HuH-7.5 (cell line): ENCODE measurements at places on chromosomes 16 and 17.

GRCh38 chr17:44331249-44331760 lies 6.7 kb upstream of the SLC25A39 start:
- DNase-seq = peak; percentile 64

DNA sequence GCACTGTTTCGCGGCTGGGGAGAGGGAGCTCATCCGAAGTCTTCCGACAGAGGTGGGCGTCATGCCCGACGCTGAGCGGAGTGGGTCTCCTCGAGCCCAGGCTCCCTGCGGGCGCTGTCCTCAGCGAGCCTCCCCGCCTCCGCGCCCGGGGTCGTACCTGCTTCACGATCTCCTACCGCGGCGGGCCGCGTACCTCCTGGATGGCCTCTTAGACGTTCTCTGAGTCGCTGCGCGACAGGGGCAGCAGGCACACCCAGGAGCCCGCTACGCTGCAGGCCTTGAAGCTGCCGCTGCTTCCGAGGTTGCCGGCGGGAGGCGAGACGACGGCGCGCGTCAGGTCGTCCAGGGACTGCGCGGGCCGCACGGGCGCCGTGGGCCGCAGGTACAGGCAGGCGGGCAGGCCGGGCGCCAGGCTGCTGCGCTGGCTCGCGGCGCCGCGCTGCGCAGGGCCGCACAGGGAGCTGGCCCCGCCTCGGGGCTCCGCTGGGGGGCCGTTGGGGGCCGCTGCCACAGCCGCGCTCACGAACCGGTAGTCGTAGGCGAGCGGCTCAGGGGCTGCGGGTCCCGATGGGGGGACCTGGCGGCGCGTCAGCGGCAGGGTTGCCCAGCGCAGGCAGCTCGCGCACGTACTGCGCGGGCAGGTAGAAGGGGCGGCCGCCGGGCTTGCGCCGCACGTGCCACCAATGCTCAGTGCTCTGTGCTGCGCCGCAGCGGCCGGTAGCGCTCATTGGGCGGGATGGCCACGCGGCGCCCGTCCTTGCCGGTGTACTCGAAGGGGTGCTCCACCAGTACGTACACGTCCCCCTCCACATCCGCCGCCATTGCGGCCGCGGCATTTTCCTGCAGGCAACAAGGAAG lies 116.4 kb upstream of the SMURF2 start:
- peak; percentile 51 for DNase-seq

DNA sequence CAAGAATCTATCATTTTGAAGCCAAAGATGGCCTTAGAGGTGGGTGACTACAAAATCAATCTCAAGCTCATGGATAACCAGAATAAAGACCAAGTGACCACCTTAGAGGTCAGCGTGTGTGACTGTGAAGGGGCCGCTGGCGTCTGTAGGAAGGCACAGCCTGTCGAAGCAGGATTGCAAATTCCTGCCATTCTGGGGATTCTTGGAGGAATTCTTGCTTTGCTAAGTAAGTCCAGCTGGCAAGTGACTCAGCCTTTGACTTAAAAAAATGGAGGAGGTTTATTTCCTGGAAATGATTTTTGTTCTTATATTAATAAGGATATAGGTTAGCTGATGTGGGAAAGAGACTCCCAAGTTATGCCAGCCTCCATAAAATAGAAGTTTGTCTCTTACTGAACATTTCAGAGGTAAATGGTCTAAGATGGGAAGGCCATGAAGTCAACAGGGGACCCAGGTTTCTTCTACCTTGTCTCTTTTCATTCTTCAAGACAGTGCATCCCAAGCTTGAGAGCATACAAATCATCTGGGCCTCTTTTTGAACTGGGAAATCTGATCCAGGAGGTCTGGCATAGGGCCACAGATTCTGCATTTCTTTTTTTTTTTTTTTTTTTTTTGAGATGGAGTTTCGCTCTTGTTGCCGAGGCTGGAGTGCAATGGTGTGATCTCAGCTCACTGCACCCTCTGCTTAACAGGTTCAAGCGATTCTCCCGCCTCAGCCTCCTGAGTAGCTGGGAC lies 19.8 kb upstream of the TANGO6 start:
- no peak for DNase-seq

DNA sequence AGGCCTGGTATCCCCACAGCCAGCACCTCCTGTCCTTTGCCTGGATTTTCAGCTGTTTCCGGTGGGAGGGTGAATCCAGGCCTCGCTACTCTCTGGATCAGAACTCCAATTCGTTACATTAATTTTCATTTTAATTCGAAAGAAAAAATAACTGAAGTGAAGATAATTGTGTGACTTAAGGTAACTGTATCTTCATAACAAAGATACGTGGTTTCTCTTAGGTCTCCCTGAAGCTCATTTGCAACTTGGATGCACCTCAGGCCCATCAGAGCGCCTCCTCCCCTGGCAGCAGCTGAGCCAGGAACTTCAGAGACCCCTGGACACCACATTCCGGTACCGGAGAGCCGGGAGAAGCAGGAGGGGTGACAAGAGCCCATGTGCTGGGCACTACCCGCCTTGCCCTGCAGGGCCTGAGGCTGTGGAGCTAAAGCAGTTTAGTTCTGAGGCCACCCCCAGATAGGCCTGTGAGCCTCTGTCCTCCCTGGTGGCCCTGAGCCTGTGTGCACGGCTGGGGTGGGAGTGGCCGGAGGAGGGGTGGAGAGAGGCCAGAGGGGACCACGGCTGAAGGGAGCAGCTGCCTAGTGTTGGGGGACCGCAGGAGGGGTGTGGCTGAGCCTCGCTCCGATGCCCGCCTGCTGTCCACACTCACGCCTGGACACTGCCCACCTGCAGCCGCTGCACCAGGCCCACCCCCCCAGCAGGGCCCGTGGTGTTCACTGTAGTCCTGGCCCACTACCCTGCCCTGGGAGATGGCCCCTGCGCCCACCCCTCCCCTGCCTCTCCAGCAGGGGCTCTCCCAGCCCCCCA lies 11.4 kb upstream of the DUS1L start:
- DNase-seq = no peak

DNA sequence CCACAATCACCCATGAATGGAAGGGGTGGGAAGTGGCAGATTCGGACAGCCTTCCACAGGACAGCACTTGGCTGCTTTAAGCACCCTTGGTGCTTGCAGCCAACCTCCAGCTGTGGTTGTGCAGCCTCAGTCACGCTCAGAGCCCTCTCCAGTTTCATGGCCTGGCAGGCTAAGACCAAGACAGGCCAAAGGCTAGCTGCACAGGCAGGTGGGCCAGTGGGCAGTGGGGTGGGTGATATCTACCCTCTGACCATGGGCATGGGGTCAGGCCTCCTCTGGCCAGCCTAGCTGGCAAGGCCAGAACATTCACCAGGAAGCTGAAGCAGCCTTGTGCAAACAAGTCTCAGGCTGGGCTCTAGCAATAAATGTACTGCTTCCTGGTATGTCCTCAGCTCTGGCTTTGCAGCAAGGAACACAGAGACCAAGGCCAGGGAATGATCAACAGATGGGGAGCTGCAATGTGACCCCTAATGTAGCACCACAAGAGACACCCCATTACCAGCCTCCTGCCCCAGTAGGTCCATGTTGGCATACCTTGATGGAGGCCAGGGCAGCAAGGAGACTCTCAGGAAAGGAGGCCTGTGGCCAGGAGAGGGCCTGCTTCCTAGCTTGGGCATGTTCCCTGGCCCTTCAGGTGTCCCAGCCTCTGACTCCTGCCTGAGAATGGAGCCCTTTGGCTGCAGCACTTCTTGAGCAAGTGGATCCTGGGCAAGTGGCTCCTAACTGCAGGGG lies 20.9 kb downstream of the HSD11B2 start:
- no peak for DNase-seq

- DNase-seq = no peak
Observed at GRCh38 chr16:82056550-82056896, 21.5 kb downstream of the HSD17B2 start.

GRCh38 chr17:4474093-4474492 lies 24.6 kb upstream of the SPNS2 start:
- DNase-seq = no peak

DNA sequence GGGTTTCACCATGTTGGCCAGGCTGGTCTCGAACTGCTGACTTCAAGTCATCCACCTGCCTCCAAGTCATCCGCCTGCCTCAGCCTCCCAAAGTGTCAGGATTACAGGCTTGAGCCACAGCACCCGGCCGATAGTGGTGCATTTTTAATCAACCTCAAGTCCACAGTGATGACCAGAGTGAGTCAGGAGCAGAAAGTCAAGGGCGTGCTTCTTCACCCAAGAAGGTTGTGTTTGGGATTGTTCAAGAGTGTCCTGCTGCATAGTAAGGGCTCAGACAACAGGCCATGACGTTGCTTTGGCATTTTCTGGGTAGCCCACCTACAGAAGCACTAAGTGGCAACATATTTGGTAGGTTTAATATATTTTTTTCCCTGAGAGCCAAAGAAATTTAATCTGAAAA lies 108.3 kb upstream of the FAM20A start:
- no peak for DNase-seq

DNA sequence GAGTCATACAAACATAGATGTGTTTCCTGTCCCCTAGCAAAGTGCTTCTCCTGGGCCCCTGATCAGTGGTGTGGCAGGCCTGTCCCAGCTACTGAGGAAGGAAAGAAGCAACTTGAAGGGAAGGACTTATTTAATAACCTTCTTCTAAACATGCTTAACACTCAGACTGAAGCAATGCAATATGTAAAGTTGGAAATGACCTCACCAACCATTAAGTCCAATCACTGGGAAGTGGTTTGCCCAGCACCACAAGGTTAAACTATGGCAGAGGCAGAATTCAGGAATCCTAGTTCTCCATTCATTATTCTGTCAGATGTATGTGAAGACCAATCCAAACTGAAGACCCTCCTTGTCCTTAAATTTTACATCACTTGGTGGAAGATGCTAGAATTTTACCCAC lies 39.1 kb downstream of the CENPV start:
- DNase-seq = no peak

DNA sequence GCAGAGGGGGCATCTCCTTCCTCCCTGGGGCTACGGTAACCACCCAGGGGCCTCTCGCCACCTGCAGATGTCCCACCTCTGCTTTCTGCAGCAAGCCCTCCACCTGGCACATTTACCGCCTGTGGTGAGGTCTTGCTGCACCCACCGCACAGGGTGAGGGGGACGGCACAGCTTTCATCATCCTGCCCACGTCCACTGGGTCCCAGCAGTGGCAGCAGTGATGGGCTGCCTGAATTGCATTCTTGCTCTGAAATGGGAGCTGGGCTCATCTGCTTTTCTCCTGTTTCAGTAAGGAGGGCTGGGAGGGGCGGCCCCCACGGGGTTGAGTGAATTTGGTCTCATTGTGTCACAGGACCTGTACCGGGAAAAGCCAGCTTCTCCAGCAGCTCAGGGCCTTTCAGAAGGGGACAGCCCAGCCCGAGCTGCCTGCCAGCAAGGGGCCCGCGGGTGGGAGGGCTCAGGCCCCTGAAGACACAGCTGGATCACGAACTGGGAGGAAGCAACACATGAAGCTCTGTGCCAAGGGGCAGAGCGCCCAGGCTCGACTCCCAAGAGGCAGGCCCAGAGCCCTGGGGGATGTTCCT lies 12.7 kb downstream of the DNAAF8 start:
- DNase-seq = no peak

- DNase-seq = no peak
Observed at GRCh38 chr16:85360323-85361277, 248.3 kb upstream of the CIBAR2 start.

DNA sequence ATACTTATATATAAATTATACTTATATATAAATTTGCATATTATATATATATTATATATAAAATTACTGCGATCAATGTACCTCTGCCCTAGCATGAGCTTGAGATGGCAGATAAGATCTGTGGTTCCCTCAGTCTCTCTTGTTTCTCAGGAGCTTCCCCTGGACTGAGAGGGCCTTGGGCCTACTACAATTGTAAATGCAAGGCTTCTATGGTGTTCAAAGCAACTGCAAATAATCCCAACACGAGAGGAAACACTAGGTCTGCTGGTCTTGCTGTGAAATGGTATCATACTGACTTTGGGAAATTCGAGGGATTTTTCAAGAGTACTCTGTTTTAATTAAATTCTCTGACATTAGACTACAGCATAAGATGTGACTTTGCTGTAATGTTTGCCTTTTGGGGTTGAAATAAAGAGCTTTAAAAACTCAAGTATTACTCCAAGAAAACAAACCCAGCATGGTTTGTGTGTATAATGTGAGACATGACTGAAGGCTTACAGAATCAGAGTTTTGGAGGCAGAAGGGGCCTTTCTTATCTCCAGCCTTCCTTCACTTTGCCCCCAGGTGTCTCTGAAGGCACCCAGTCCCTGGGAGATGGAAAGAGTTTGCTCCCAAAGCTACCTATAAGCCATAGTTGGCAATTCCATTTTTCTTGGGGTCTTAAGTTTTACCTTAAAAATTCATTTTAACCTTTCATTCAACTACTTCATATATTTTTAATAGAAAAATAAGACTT lies 24.2 kb downstream of the ACSM1 start:
- no peak for DNase-seq

DNA sequence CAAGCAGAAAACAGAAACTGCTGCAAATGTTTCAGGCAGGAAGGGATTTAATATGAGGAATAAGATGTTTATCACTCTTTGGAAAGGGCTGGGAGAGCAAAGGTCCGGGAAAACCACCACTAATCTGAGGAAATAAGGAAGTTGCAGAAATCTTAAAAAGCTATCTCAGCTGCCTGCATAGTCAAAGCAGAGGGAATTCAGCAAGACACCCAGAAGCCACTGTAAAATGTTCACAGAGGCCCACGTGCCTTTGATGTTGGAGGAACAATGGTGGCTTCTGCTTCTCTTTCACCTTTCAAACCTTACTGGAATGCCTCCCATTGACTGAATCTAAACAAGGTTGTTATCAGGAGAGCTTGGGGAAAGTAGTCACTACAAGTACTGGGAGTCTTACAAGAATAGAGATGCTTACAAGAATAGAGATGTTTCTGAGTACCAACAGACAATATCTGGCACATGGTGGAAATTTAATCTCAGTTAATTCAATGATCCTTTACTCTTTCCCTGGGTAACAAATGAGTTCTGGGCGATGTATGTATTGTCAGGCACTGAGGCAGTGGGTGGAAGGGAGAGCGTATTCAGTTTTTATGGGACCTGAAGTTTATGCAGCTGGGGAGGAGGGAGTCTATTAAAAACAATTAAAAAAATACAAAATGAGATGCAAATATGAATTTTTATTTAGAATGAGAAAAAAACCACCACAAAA lies 56.1 kb upstream of the MED13 start:
- DNase-seq = no peak

DNA sequence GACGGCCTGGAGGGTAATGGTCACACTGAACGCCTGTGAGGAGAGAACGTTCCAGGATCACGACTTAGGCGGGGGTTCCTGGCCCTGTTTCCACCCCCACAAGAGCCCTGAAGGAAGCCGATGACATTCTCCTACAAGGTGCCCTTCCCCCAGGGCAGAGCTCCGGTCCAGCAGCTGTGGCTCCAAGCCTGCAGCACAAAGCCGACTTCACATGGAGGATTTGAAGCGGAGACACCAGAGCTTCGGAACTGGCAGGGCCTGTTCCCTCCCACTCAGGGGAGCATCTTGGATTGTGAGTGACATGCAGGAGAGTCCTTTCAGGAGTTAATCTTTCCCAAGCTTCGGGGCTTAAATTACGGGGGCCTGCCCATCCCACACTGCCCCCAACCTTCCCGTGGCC lies 5.0 kb downstream of the FADS6 start:
- DNase-seq = no peak

DNA sequence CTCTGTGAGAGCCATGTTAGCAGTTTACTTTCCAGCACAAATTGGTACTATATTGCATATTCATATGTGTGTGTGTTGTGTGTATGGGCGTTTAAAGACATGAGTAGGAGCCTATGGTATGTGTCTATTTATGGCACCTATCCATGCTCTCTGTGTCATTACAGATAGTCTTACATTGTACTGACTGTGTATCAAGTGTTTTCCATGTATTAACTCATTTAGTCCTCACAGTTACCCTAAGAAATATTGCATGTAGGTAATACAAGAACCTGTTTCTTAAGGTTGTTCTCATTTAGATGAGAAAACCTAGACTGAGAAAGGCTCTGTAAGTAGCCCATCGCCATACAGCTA lies 1.6 kb downstream of the ALG1 start:
- DNase-seq = no peak

GRCh38 chr16:11627822-11628457 lies 40.3 kb upstream of the SNN start:
- no peak for DNase-seq
